ENCODE measurements at places on chromosomes 7 and 10. TPM values are rescaled to one million over a fixed set of nuclear protein-coding genes. Genes with fewer than 3 reads are reported as not detected.

The ANKMY2 gene
- 24.6 TPM for total RNA-seq

The ADAMTS14 gene
- total RNA-seq, result 0.10 TPM

The PIK3CG gene
- total RNA-seq, result 2.3 TPM

The SLC26A5 gene
- not detected for total RNA-seq

The ARHGEF35 gene
- 0.94 TPM for total RNA-seq

Data from left ventricle myocardium superior (tissue), 1 donor.